ENCODE measurements at places on chromosomes 11 and 22.

DNA sequence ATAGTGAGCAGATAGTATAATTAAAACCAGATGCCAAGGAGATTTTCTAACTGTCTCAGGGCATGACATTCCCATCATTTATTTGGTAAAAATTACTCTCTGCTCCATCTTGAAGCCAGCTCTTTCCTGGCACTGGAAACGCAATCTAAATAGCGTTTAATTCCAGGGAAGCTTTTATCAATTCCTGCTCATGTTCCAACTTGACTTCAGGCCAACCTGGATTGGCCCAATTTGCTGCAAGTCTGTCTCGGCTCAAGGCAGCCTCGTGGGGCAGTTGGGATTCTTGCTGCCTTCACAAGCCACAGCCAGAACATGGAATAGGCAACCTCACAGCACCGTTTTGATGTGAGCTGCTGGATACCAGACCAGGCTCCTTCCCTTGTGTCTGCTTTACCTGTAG is 1255.9 kb downstream of the TBC1D22A start:
- DNase-seq = no peak

DNA sequence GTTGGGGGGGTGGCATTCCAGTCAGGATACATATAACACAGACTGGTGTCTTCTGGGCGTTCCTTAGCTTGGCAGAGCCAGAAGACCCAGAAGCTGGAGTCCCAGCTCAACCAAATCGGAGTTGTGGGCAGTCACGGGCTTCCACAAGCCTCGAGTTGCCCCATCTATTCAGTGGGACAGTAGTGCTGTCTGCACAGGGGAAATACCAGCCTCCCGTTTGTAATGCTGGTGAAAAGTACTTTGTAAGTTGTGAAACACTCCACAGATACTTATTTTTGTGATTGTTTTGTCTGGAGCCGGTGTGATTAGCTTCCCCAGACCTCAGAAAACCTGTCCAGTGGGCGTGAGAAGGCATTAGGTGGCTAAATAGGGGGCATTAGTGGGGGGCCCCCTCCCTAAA is 13.6 kb downstream of the DGKZ start:
- DNase-seq = no peak

GRCh38 chr11:133153031-133153430 is 379.3 kb downstream of the OPCML start:
- no peak for DNase-seq

DNA sequence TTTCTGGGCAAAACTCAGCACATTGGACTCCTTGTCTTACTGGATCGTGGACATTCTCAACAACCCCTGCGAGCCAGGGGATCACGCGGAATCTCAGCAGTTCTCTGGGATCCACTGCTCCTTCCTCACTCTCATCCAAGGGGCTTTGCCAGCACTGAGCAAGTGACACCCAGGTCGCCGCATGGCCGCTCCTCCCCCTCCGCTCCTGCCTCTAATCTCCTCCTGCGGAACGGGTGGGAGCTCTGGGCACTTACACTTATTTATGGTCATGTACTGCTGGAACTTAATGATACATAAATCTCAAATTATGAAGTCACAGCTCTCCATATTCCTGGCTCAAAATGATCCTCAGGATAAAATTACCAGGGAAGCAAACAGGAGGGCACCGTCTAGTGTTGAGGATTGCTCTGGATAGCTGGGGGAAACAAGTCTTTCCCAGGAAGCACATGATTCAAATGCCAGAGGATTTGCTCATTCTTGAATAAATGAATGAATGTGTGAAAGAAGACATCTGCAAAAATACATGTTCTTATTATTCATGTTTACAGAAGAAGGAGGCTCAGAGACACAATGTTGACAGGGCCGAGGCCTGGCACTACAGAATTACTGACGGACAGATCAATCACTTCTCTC is 1077.3 kb downstream of the TBC1D22A start:
- DNase-seq = no peak

DNA sequence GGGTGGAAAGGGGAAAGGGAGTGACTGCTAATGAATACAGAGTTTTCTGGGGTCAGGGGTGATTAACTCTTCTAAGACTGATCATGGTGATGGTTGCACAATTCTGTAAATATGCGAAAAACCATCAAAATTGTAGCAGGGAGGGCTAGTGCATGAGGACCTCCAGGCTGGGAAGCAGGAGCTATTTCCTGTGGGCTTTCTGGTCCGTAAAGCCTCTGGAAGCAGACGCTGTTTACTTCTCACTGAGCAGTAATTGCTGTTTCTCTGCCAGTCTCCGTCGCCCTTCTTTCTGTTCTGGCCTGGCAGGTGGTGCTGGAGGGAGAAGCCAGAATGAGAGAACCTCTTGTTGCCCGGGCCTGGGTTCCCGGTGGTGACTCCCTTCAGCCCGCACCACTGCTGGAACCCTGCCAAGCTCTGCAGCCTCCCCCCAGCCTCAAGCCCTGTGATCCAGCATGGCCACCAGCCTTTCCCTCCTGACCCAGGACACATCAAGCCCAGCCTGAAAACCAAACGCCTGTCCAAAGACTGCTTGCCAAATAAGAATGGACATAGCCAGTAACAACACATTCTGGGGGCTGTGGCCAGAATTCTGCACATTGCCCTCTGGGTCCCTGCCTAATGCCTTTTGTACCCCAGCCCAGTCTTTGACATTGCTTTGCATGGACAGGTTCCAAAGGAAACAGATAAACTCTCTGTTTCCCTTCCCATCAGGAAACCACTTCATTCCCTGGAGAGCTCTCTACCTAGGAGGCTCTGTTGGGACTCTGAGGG is 201.0 kb upstream of the NAV2 start:
- DNase-seq = no peak

- no peak for DNase-seq
These were observed 536.5 kb downstream of the BRD1 start for GRCh38 chr22:49291169-49291568.

- DNase-seq = no peak
These were observed 88.7 kb upstream of the DRD2 start for GRCh38 chr11:113563766-113564526.

DNA sequence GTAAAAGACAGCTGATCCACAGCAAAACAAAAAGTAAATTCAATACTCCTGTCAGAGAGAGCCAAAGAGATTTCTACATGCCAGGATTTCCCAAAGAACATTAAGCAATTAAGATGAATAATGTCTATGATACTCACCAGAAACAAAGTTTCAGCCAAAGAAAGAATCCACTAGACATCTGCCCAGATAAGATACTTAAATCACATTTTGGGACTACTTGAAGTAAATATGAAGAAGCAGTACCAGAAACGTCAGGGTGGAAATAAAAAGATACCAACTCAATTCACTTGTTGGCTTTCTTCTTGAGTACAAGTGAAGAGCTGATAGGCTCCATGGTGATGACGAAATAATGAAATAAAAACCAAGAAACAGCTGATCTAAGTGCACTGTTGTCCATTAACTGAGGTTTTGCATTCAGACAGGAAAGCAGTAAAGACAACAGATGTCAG is 31.6 kb upstream of the ARHGAP32 start:
- no peak for DNase-seq

DNA sequence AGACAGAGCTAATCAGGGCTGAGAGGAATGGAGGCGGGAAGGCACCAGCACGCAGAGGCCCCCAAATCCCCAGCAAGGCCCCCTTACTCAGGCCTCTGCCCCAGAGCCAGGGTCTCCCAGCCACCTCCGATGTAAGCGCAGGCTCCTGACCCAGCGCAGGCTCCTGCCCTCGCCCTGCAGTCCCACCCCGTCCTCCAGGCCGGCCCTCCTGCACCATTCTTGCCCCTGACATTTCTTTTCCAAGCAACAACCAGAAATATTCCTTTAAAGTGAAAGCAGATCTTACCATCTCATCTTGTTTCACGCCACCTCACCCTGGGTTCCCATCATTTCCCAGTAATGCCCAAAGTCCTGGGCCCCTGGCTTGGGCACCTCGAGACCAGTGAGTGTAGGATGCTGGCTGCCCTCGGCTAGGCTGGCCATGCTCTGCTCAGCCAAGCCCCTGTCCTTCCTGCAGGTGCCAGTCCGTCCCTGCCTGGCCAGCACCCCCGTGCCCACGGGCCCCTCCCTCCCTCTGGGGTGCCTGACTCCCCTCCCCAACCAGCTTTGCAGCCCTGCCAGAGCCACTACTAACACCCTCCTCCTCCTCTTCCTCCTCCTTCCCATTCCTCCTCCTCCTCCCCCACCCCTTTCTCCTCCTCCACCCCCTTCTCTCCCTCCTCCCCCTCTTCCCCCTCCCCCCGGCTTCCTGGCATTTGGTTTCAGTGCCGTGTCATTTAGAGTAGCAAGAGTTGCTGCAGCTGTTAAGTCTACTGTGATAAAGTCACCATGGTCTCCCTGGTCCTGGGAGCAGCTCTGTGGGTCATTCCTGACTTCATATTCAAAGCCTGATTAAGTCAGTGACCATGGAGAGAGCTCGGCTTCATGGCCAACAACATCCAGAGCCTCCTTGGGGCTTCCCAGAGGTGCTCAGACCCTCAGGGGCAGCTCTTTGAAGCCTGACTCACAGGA is 78.7 kb downstream of the PIWIL3 start:
- no peak for DNase-seq

DNA sequence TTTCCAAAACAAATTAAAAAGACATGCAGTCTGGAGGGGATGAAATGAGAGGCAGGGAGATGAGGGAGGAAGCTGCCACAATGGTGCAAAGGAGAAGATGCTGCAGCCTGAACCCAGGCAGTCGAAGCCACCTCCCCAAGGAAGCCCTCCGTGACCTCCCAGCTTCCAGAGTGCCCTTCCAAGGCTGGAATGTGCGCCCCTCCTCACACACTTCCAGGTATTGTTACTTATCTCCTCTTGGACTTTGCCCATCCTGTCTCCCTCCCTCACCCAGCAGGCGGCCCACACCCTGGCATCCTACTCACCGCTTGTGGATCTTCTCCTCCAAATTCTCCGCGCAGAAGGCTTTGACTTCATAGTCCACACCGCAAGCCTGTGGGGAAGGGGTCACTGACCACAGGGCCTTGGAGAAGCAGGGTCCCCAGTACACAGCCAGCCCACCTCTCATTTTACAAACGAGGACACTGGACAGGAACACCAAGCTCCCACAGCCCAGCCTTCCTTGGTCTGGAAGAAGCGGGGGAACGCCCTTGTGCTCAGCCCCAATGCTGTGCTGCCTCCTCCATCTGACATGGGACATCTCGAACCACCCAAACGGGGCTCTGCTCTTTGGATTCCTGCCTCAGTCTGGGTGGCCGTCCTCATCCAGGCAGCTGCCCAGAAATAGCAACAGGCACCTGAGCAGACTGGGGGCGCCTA is 40.3 kb downstream of the TPBGL start:
- no peak for DNase-seq

DNA sequence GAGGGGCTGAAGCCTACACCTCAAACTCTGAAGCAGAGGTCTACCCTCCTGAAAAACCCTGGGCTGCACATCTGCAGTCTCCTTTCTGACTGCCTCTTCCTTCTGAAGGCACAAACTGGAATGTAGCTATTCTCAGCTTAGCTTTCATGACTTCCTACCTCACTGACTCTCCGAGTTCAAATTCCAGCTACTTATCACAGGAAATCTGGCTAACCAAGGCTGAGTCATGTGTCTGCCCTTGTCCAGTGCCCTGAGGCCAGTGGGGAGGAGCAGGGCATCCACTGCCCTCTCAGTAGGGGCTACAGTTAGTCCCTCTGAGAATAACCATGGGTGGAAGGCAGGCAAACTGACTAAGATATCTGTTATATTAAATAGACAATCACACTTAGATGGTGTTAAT is 29.2 kb downstream of the PDGFD start:
- no peak for DNase-seq

DNA sequence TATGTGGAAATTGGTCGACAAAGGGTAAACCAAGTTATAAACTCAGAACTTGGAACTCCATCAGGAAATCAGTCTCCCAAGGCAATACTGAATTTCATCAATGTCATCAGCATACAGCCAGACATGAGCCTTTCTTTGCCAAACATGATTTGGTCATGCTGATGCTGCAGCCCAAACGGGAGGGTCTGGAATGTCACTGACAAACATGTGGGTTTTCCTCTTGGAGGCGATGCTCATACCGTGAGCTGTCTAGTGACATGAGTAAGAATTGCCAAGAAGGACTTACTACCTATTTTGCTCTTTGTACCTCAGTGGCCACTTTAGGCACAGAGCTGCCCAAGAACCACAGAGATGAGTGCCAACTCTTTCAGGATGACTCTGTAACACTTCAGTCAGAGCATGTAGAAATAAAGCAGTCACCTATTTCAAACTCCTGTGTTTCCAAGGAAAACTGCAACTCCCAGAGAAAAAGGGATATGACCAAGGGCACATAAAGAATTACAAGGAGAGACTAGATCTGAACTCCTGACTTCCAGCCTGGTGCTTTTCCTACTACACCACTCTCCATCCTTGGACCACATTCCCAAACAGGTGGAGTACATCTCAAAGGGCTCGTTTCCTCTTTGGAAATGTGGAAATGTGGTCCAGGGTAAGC is 24.3 kb upstream of the MRGPRX2 start:
- DNase-seq = no peak

- no peak for DNase-seq
These were observed 620.5 kb downstream of the METTL15 start for GRCh38 chr11:28728666-28729065.
